B cell (primary cell): ENCODE measurements at places on chromosomes 1 and 21.
A peak's percentile ranks its signal among the peaks of the same experiment; 100 is the strongest.

GRCh38 chr1:216210081-216210480 is 213.2 kb downstream of the USH2A start:
- DNase-seq, result no peak

GRCh38 chr1:191174298-191174697 is 696.6 kb upstream of the BRINP3 start:
- peak; percentile 47 for DNase-seq

- no peak for DNase-seq
These were observed 898 bp downstream of the KRTAP27-1 start for GRCh38 chr21:30336596-30336995.

DNA sequence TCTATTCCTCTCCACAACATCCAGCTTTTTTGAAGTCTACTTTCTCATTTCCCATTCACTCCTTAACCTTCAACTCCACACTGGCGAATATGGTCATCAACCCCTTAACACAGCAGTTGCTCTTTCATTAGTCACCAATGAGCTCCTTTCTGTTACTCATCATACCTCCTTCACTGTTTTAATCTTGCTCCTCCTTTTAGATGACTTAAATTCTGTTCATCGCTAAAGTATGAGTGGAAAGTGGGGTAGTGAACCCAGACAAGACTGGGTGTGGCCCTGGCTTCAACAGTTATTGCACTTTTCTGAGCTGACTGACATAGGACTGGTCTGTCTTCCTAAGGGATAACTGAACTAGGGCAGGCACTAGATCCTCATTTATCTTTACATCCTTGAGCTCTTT is 51.3 kb downstream of the AKT3 start:
- no peak for DNase-seq

DNA sequence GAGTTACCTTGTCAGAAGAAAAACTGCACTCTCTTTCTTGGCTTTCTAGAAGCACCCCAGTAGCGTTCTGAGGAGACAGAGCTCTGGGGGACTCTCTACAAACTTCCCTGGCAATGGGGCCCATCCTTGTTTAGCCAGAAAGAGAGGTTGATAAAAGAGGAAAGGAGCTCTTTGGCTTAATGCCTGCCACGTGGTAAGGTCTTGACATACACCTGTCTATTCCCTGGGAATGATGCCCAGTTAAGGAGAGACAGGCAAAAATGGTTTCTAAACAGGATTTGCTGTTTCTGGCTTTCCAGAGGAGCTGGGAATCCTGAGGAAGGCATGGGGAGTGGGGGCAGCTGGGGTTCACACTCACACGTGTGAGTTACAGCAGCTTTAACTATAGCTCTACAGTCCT is 30.2 kb upstream of the IL20 start:
- no peak for DNase-seq

DNA sequence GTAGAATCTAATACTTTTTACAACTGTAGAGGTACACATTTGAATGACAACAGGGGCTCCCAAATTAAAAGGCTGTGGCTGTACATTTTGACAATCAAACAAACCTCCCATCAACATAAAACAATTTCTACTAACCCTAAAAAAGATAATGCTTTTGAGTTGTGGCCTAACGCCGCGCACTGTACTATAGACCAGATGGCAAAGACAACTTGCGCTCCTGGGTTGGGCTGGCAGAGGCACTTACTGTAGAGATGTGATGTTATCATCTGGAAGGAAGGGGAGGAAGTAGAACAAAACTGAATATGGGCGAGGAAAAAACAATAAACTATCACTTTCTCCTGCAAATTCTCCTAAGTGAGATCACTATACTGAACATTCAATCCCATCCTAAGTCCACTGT is 26.1 kb downstream of the SPRTN start:
- DNase-seq, result no peak

GRCh38 chr1:117679299-117679698 is 73.5 kb downstream of the TENT5C start:
- DNase-seq, result no peak

GRCh38 chr1:155006601-155007101 is 4.0 kb downstream of the ZBTB7B start:
- DNase-seq, result peak; percentile 79

- no peak for DNase-seq
These were observed 10.5 kb upstream of the LMO4 start for GRCh38 chr1:87318056-87318650.

DNA sequence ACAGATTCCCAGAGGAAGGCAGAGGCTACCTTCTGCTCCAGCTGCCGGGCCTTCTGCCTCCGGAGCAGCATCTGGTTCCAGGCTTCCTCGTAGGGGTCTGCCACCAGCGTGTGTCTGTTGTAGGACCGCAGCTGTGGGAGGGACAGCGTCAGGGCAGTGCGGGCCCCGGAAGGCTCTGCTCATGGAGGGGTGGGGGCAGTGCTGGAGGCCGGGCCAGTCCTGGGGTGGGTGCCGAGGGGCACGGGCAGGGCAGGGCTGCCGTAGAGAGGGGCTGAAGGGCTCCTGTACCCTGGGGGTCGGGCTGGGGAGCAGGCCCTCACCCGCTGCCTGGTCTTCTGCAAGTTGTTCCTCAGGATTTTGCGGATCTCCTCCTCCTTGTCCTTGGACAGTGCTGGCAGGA is 53.2 kb downstream of the SLC9A1 start:
- DNase-seq, result no peak

GRCh38 chr1:31159869-31160611 is 79.6 kb downstream of the NKAIN1 start:
- DNase-seq, result no peak

GRCh38 chr1:114337417-114337816 is 173.6 kb downstream of the TRIM33 start:
- no peak for DNase-seq

DNA sequence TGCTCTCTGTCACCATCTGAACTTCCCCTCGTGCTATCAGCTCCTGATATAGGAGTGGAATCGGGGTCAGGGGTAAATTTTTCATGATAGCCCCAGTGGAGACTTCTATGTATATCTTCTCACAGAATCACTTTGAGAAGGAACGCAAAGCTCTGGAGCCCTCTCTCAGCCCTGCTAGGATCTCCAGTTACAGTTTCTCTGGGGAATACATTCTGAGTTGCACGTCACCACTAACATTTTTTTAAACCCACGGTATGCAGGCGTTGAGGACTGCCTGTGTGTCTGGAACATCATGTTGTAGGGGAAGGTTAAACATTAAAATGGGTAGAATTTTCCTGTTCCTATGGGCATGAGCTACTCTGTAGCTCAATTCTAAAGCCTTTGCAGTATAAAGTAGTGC is 116.4 kb upstream of the FAM78B start:
- DNase-seq, result no peak

DNA sequence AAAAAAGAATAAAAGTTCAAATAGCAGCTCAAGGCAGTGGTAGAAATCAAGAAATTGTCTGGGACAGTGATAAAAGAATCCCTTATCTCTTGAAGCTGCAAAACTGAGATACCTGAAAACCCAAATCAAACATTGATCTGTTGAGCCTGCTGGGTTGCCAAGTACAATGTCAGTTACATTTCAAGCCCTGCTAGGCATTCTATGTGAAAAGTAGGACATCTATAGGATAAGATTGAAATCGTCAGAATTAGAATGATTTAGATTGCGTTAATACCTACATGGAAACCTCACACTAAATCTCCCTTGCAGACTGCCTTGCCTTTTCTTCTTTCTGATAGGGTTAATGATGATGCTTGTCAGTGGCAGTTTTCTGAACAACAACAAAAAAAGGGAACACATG is 1684.4 kb upstream of the B3GALT2 start:
- no peak for DNase-seq

DNA sequence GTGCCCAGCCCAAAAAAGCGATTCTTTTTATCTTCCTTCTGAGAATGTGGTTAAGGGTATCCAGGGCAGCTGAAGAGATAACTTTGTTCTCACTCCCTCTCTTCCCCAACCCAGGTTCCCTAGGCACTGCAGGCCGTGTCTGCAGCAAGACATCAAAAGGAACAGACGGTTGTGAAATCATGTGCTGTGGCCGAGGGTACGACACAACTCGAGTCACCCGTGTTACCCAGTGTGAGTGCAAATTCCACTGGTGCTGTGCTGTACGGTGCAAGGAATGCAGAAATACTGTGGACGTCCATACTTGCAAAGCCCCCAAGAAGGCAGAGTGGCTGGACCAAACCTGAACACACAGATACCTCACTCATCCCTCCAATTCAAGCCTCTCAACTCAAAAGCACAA is 11.4 kb downstream of the WNT2B start:
- DNase-seq, result no peak

DNA sequence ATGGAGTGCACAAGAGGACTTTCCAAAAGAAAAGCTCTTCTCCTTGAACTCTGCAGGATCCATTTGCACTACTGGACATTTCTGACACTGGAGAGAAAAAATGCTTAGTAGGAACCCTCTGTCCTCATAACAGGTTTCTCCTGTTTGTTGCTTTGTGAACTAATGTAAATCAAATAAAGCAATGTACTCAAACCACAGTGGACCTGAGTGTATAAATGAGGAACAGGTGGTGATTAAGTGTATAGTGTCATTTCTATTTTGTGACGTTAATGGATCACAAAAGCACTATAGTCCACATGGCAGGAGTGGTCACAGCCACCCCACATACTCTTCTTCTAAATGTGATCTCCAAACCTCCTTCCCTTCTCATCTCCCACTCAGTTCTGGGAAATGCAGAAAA is 268.4 kb upstream of the DUSP10 start:
- no peak for DNase-seq

DNA sequence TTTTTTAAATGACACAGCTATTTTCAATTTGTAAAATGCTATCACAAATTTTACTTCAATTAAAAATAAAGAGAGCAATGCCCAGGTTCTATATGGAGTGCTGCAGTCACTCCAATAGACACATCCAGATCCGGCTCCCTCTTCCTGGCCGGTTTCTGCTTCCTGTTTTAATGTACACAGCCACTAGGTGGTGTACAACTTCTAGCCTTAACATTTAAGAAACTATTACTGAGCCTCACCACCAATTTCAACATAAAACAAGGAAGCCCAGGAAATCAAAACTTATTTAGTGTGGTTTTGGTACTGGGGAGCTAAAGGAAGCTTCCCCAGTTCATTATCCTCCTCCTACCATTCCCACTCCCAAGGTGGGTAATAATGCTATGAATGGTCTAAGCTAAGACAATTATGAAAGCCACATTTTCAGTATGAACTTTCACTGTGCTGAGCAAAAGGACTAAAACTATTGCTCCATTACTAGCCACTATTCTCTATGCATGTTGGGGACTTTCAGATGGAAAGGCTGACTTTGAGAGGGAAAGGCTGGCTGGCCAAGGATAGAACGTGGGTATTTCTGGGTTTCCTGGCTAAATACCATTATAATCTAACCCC is 25.5 kb upstream of the MTMR11 start:
- peak; percentile 81 for DNase-seq

GRCh38 chr1:112704934-112705627 is 1.8 kb downstream of the RHOC start:
- peak; percentile 51 for DNase-seq

DNA sequence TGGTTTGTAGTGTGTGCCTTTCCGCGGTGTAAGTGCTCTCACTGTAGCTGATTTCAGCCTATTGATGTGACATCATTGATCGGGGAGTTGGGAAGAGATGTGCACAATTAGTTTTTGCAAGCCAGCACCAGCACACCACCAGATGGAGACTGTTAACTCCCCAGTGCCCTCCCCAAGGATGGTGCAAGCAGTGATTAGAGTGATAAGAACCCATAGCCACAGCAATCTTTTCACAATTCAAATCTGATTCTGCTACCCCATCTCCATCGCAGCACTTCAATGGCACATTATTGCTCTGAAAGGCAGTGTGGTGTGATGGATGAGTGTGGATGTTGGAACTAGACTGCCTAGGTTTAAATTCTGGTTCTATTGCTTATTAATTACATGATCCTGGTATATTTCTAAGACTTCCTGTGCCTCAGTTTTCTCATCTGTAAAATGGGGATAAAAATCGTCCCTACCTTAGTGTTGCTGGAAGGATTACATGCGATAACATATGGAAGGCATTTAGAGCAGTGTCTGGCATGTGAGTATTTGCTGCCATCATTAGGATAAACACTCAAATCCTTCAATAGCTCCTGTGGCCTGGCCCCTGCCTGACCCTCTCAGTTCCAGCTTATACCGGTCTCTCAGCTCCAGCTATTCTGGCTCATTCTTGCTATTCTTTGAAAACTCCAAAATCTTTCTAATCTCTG is 6.7 kb downstream of the CSF3R start:
- DNase-seq, result no peak

- no peak for DNase-seq
These were observed 78.5 kb downstream of the ITPKB start for GRCh38 chr1:226660410-226661182.

- peak; percentile 84 for DNase-seq
These were observed 15.4 kb downstream of the LMNA start for GRCh38 chr1:156129687-156130577.

GRCh38 chr1:52266507-52266906 is 99.5 kb downstream of the CC2D1B start:
- DNase-seq, result no peak

- no peak for DNase-seq
These were observed 18.7 kb upstream of the PEX10 start for GRCh38 chr1:2431103-2431502.

GRCh38 chr1:208126108-208126507 is 118.1 kb downstream of the PLXNA2 start:
- no peak for DNase-seq

GRCh38 chr1:108067884-108068540 is 103.0 kb upstream of the VAV3 start:
- no peak for DNase-seq

DNA sequence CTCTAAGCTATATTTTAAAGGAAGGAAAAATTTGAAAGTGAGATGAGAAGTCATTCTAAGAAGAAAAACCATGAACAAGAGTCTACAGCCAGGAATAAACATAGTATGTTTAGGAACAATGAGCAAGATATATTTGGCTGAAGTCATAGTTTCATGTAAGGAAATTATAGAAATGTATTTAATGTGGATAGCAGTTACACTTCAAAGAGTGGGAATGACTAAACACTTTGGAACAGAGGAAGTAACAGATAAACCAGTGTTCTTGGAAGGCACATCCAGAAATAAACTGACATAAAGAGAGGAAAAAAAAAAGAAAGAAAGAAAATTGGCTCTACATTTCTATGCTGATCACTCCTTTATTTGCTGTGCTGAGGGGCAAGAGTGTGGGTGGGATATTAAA is 18.0 kb downstream of the C8A start:
- no peak for DNase-seq

- no peak for DNase-seq
These were observed 4.9 kb upstream of the GJB5 start for GRCh38 chr1:34749992-34750391.

GRCh38 chr21:18716578-18717138 is 313.1 kb upstream of the TMPRSS15 start:
- DNase-seq, result no peak
